Stimulated activated CD8-positive, alpha-beta memory T cell treated with anti-CD3 and anti-CD28 coated beads, Interleukin-7, amount 100 ng/mL, for 1 hour (primary cell): ENCODE measurements at places on chromosomes 6 and 20.

DNA sequence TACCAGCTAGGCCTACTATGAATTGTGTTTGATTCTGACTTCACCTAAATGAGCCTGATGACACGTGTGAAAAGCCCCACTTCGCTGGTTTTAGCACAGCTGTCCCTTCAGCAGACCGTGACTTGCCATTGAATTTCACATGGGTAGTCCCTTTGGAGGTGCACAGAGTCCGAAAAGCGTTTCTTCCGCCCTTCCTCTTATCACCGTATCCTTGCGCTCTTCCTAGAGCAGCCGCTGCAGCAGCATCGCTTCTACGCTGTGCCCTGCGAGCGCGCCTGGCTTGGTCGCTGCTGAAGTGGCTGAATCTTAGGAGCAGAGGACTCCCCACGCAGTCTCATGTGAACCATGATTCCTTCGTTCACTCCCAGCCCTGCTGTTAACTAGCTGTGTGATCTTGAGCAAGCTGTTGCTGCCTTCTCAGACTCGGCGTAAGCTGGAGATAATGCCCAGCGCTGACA is 127.0 kb downstream of the PACRG start:
- no peak for DNase-seq

DNA sequence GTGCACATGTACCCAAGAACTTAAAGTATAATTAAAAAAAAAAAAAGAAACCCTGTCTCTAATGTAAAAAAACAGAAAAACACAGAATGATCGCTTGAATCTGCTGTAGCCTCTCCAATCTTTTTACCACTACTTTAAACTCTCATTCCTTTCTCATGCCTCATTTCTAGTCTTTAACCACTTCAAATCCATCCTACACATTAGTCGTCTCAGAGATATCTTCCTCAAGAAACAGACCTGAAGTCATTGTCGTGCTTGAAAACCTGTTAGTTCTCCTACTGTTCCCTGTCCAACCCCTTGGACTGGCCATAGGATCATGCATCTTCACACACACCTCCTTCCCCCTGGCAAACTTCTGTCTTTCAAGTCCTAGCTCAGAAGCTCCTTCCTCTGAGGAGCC is 112.1 kb upstream of the BCLAF1 start:
- DNase-seq = no peak

- no peak for DNase-seq
Observed at GRCh38 chr6:160349020-160349441, 853 bp downstream of the SLC22A3 start.

DNA sequence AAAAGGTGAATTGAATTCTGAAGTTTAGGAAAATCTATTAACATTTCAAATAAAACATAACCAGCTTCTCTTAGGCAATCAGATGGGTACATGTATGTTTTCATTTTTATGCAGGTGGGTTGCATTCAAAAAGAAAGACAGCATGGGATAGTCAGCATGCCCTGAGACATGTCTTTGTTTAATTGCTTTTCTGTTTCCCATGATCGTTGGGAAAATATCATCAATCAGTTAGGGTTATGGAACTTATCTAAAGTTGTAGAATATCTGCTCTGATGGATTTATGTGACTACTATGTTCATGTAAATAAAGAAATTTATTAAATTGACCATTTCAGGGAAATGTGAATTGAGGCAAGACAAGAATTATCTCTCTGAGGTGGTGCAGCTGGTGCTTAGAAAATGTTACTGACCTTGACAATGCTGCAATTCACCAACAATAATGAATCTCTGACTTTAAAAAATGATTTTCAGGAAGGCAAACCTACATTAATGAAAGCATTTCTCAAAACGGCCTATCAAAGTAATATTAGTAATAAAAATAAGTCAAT is 112.7 kb downstream of the RFPL4B start:
- no peak for DNase-seq

- DNase-seq = no peak
Observed at GRCh38 chr6:142551274-142551811, 249.5 kb downstream of the ADGRG6 start.

- DNase-seq = no peak
Observed at GRCh38 chr20:23246717-23247664, 103.6 kb upstream of the NXT1 start.

DNA sequence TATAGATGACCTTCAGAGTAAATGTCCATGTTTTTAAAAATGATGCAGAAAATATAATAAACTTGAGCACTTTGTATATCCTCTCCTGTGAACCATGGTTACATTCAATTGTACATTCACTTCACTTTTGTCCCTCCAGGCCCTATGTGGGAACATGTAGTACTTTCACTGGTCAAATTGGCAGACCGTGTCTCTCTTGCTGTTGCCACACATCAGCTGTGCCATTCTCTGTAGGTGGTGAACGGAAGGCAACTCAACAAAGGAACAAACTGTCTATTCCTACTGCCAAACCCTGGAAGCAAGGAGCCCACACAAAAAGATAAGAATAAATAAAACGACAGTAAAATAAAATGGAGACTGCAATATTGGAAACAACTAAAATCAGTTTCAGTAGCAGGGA is 2.0 kb downstream of the ROS1 start:
- no peak for DNase-seq

DNA sequence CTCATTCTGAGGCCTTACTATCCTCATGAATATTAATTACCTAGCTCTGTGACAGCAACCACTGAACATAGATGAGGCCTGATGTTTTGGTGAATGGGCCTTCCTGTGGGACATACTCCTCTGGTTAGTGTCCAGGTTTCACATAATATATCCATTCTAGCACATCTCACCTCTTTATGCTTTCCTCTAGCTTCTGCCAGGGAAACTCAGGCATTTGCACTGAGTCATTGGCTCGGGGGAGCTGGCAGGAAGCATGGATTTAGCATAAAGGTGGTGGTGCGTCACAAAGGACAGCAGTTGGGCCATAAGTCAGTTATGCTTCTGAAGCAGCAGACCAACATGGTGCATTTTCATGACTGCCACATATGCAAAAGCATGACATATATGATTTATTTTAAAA is 37.5 kb upstream of the TMEM170B start:
- DNase-seq = no peak

- DNase-seq = no peak
Observed at GRCh38 chr20:24489631-24490260, 20.3 kb downstream of the SYNDIG1 start.

- no peak for DNase-seq
Observed at GRCh38 chr6:144990784-144991183, 705.6 kb downstream of the UTRN start.

- DNase-seq = no peak
Observed at GRCh38 chr6:18586133-18586532, 199.0 kb downstream of the RNF144B start.

- DNase-seq = no peak
Observed at GRCh38 chr6:164015088-164015484, 600.6 kb downstream of the QKI start.

GRCh38 chr6:100460650-100461204 is 4.0 kb downstream of the SIM1 start:
- no peak for DNase-seq

DNA sequence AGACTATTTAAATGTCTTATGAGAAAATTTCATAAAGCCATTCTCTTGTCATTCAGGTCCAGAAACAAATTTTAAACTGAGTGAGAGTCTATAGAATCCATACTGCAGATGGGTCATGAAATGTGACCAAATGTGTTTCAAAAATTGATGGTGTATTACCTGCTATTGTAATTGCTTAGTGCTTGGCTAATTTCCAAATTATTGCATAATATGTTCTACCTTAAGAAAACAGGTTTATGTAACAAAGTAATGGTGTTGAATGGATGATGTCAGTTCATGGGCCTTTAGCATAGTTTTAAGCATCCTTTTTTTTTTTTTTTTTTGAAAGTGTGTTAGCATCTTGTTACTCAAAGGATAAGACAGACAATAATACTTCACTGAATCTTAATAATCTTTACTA is 5.0 kb downstream of the MARCKS start:
- no peak for DNase-seq

- DNase-seq = no peak
Observed at GRCh38 chr20:43586641-43587040, 4.1 kb upstream of the IFT52 start.

DNA sequence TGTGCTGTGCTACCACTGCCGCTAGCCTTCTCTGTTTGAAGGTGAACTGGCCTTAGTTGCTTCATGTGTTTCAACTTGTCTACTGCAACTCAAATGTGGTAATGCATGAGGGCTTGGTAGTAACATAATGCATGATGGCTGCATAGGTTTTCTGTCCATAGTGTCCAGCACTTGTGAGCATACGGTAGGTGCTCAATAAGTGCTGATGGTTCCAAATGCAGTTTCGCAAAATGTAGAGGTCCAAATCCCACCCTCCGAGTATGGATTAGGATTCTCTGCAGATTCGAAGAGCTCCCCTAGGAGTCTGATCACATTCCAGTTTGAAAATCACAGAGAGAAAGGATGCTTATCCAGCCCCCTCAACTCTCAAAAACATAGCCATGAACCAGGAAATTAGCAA is 64.2 kb downstream of the FGD2 start:
- no peak for DNase-seq

GRCh38 chr6:168031411-168031971 is 34.0 kb downstream of the KIF25 start:
- no peak for DNase-seq

DNA sequence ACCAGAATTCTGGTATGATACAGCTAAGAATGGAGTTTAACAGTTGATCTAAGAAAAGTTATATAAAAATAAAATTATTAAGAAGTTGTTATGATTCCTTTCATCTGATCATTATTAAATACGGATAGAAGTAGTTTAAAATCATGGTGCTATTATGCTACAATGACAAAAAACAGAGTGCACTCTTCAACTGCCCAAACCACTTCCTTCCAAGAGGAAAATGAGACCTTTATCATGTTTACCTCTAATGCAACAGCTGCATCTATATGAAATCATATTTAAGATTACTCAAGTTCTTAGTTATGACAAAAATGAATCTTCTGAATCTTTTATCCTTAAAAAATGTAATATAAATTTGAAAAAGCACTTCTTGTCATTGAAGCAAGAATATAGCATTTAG is 31.2 kb downstream of the HACE1 start:
- DNase-seq = no peak

DNA sequence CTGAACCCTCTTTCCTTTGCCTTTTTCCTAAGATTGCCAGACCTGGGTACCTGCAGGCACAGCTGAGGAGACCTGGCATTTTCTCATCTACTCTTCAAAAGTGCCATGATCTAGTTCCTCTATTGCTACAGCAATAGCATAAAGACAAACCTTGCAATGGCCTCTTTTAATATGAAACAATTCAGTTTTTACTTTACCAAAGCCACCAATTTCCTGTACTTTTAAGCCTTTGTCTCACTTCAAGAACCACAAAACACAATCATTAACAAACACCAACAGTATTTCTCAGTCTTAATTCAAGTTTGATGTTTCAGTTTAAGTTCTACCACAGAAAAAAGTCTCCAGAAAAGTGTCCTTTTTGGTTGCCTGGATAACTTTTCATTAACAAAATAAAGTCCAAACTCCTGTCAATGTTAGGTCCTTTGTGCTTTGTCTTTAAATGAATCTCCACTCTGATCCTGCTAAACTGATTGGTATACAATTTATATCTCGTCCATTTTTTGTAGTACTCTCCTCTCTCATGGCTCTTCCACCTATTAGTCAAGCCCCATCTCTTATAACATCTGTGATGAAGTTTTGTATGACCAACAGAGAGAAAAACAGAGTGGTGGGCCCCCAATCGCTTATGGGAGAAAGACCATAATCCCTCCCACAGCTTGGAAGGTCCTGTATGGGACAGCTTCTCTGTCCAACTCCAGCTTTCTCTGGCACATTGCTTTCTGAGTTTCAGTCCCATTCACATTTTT is 50.5 kb upstream of the THEMIS start:
- no peak for DNase-seq

GRCh38 chr6:101086473-101086872 is 205.3 kb upstream of the ASCC3 start:
- no peak for DNase-seq

DNA sequence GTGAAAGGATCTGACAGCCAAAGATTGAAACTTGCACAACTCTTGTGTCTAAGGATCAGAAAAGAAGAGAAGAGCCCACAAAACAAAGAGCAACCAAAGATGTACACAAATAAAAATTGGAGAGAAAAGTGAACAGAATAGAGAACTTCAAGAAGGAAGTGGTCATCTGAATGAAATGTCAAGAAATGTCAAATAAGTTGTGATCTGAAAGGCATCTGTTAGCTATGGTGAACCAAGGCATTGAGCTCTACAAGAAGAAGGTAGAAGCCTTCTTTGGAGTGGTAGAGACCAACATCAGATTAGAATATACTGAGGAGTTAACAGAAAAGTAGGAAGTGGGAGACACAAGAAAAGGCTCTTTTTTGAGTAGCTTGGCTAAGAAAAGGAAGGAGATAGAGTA is 28.5 kb downstream of the IL17F start:
- no peak for DNase-seq

DNA sequence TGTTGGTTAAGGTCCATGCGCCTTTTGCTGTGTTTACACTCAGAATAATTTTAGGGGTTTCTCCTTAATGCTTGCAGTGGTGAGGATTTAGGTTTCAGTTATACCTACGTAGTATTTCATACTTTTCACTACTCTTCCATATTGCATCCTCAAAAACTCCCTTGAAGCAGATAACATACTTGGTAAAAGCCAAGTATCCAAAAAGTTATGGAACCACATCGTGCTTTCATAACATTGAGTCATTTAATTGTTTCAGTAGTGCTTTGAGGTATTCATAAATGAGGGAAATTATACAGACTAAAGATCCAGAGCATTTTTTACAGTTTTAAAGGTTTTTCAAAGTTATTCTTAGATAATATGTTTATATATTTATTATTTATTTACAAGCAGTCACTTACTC is 4.0 kb upstream of the ATXN1 start:
- DNase-seq = no peak

DNA sequence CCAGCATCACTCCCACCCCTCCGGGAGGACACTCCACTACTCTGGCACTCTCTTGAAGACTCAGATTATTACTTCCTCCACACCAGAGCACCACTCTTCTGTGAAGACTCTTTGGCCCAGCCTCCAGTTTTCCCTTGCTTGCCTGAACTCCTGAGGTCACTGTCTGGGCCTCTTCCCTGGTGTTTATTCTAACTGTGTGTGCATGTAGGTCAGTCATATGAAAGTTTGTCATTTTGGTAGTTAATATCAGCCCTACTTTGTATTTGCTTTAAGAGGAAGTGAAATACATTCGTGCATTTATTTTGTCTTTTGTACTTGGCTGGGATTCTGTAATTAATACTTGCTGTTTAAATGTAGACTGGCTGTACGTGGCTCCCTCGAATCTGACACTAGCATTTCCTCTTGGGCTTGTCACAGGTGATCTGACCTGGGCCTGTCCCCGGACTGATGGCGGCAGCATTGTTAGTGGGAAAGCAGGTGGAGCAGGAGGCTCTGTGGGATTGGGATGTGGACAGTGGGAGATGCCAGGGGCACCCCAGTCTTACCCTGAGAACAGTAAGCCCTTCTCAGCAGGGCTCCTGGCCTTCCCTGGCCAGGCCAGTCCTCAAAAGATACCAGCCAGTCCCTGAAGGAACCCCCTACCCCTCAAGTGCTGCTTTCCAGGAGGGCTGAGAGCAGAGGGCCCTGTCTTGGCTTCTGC is 350.5 kb downstream of the CDC5L start:
- no peak for DNase-seq
